ENCODE measurements at places on chromosomes 3 and 15.

DNA sequence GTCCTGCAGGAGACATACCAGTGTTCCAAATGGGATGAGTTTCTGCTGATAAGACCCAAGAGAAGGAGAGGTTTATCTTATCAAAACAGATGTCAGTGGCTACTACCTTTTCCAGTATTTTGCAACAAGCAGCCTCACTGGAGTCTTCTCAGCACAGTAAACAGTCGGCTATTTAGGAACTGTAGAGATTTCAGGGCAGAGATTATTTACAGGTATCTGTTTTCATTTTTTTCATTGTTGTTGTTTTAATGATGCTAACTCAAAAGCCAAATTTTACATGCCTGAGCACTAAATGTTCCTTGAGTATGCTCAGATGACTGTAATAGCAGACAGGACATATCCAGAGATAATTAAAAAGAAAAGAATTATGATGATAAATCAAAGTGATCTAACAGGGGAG lies 252.1 kb downstream of the EPHA6 start:
- no peak for DNase-seq

DNA sequence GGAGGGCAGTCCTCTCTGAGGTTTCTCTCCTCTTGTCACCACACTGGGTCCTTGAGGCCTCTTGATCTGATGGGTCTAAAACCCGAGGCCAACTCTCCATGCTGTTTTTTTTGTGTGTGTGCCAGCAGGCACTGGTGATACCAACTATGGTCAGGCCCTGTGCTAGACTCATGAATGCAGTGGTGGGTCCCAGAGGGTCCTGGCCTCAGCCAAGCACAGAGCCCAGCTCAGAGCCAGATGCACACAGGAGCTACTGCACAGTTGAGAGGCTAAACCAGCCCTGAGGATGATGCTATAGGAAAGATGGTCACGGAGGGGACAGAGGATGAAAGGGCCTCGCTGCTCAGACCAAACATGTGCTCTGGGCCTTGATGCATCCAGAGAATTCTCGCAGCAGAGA lies 33.5 kb downstream of the RAB6B start:
- no peak for DNase-seq

DNA sequence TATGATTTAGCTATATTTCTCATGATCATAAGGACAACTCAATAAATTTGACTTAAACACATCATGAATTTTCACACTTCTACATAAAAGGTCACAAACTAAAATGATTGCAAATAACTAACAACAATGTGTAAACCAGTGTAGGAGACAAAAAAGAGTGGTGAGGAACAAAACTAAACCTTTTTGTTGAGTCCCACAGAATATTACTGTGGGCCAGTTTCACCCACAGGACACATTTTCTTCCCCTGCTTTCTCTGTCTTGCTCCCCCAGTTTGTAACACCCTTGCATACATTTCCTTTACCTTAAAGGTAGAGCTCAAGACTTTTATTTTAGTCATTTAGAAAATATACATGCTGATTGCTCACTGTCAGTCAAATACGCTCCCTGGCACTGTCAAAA lies 130.9 kb upstream of the GOLGA6L6 start:
- no peak for DNase-seq

DNA sequence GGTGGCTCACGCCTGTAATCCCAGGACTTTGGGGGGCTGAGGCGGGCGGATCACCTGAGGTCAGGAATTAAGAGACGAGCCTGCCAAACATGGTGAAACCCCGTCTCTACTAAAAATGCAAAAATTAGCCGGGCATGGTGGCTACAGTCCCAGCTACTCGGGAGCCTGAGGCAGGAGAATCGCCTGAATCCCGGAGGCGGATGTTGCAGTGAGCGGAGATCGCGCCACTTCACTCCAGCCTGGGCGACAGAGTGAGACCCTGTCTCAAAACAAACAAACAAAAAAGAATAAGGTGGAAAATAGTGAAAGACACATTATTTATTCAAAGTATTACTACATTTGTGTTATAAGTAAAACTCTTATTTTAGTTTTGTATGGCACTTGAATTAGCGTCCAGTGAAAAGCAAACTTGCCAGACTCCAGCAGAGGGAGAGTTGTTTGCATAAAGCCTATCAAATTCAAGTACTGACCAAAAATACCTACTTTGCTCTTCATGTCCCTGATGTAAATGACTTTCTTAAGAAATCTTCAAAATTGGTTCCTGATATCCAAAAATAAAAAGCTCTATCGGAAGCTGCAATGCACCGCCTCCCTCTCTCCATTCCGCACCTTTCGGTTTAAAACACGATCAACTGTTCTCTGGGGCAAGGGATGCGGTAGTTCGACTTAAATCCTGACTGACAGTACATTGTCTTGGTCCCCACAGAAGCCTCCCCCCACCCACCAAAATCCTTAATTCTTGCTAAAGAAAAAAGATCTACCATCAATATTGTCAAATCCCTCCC lies 1.2 kb downstream of the TRPM7 start:
- DNase-seq = no peak

- DNase-seq = no peak
Observed at GRCh38 chr3:29427266-29428103, 146.6 kb downstream of the RBMS3 start.

DNA sequence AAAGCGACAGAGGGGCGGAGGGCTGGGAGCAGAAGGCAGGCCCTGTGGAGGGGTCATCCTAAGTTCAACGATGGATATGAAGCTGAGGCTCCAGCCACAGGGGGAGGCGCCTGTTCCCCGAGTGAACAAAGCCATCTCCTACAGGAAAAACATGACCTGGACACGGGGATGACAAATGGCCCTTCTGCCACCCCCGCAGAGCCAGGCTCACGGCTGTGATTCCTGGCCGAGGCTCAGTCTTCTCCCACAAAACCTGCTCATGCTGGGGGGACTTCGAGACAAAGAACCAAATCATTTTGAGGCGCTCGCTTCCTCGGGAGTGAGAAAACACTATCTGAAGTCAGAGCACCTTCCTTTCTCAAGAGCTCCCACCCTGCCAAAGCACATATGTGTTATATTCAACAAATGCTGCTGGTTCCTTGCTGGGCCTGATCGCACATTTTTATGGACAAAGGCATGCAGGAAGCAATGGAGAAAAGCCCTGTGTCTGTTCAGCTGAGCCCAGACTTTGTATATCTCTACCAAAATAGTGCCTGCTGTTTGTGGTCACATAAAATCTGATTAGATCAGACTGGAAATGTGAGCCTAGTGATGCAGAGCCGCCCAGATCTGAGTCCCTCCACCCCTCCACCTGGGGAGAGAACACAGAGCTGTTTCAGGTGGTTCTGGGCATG lies 5.6 kb downstream of the RBP1 start:
- no peak for DNase-seq

DNA sequence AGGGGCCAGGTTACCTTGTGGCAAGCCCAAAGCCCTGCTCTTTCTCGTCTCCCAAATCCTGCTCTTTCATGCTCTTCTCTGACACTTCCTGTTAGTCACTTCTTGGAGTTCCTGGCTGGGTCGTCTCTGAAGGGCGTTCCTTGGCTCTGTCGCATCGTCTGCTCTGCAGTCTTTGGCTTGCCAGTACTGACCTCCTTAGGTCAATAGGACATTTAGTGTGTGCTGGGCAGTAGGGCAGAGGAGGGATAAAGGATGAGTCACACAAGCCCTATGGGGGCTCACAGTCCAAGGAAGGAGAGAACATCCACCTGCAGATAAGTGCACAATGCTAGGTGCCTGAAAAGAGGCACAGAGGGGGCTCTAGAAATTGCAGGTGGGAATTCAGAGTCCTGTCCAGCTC lies 87.5 kb downstream of the FAM43A start:
- DNase-seq = no peak

- no peak for DNase-seq
Observed at GRCh38 chr3:25611193-25611592, 53.5 kb downstream of the TOP2B start.

GRCh38 chr3:126264952-126265351 lies 84.6 kb upstream of the ALDH1L1 start:
- DNase-seq = no peak

- peak; percentile 81 for DNase-seq
Observed at GRCh38 chr3:42803414-42804105, 730 bp downstream of the HIGD1A start.

GRCh38 chr3:186024210-186024609 lies 84.7 kb downstream of the ETV5 start:
- no peak for DNase-seq

DNA sequence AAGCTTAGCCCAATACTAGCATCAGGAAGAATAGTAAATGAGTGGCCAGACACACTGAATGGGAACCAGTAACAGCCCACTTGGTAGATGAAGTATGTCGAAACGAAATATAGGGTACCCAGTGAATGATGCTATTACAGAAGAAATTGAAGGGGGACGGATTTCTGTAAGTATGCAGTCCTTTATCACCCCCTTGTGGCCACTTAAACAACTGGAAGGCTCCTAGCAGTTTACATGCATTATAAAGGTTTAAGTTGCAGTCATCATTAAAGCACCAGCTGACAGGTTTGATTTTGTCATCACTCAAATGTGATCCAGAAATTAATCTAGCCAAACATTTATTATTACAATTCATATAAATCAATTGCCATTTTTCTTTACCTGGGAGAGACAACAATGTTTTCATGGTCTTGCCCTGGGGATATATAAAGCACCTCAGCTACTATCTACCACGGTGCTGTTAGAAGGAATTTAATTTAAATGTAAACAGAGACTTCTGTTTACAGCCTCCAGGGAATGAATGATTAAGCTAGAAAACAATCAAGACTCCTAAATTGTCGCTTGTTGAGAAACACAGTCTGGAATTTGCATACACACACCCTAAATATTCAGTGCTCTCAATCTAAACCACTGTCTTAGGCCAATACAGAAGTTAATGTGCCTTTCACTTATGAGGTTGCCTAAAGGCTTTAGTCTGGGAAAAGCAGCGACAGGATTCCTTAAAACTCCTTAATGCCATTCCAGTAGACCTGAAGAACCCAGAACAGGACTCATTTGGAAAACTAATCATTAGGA lies 7.8 kb downstream of the EIF1B start:
- peak; percentile 78 for DNase-seq

DNA sequence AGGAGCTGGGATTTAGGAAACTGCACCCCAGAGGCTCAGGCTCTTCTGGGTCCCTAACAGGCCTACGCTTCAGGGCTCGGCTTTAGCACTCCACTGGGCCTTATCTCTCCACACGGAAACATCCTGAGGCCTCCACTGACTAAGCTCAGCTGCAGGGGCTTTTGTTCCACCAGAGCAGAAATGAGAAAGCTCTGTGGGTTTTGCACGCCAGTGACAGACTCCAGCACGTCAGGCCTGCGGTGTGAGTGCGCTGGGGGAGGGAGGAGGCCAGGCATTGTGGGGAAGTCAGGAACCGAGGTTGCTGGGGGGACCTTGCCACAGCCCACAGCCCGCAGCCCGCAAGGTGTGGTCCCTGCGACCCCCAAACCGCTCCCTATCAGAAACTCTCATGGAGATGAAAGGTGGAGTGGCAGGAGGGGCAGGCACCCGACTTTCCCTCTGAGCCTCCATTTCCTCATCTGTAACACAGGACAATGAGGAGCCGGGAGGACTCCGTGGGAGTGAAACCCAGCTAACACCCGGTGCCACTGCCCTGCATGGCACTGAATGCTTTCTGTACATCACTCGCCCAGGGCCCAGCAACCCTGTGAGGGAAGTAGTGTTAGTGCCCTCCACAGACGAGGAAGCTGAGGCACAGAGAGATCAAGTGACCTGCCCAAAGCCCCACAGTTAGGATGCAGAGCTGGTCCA lies 106.5 kb downstream of the TPRA1 start:
- no peak for DNase-seq

DNA sequence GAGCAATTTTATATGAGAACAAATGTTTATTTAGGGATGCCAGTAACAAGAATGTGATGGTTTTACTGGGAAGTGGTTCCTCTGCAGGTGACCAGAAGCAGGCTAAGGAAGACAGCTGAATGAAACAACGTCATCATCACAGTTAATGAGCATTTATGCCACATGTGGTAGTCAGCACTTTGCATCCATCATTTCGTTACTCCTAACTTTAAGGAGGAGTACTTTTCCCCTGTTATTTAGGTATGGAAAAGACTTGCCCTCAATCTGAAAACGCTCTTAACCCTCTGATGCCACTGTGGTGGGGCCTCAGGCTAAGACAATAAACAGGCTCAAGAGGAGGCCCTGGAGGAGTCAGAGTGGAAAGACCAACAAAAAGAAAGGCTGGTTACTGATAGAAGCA lies 31.2 kb downstream of the INTS14 start:
- no peak for DNase-seq

- no peak for DNase-seq
Observed at GRCh38 chr3:4822568-4822967, 156.7 kb upstream of the BHLHE40 start.

GRCh38 chr3:108221393-108221792 lies 831 bp downstream of the IFT57 start:
- peak; percentile 17 for DNase-seq

- DNase-seq = no peak
Observed at GRCh38 chr15:45087513-45087912, 26.5 kb downstream of the DUOX2 start.

GRCh38 chr3:116118475-116119169 lies 326.7 kb downstream of the LSAMP start:
- DNase-seq = no peak

GRCh38 chr15:74716651-74717050 lies 8.7 kb downstream of the CYP1A1 start:
- DNase-seq = no peak

DNA sequence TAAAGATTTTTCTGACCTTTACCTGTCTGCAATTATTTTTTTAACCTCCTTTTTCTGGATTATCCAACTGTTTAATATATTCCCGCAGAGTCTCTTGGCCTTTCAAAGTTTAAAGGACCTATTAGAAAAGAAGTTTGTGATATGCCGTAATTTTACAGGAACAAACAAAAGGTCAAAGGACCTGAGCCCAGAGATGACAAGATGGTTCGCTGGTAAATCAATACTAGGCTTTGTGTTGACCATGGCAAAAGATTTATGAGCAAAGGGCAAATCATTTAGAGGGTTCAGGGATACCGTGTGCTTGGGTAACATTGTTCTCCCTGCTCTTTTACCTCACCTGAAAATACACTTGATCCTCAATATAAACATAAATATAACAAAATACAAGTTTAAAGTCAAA lies 923.5 kb downstream of the ROBO1 start:
- no peak for DNase-seq

- no peak for DNase-seq
Observed at GRCh38 chr3:188104050-188104449, 49.9 kb upstream of the LPP start.

DNA sequence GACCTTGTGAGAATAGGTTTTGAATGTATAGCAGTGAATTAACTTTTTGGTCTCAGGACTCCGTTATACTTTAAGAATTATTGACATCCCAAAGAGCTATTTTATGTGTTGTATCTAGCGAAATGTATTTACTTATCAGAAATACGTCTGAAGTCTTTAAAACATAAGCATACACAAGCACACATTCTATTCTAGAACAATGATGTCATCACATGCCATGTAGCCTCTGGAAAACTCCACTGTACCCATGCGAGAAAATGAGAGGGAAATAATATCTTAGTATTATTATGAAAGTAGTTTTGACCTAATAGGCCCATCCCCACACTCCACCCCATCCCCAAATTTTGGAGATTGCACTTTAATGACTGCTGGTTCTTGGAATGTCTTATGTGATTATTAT lies 1.5 kb downstream of the POLR2M start:
- DNase-seq = no peak

All from erythroblast (primary cell).